ENCODE measurements at places on chromosomes 1 and 21.

DNA sequence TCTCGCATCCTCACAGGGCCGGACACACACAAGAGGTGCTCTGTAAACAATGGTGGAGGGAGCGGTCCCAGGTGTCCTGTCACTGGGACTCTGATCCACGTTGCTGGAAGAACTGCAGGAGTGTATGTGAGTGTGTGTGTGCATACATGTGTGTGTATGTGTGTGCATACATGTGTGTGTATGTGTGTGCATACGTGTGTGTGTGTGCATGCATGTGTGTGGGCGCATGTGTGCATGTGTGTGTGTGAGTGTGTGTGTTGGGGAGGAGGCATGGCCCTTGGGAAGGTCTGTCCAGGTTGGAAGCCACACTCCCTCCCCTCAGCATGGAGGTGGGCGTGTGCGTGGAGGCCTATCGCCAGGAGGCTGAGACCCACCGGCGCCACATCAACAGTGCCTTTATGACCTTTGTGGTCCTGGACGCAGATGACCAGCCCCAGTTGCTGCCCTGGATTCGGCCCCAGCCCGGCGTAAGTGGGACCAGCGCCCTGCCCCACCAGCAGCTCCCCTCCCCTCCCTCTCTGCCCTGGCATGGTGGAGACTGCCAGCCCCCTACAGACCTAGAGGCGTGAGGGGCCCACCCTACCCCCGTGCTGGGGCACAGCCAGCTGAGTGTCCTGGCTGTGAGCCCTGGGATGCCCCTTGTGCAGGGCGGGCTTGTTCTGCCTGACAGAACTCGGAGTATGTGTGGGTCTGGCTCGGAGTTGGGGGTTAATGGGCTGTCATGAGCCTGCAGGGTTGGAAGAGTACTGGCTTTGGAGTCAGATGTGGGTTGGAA lies 22.2 kb downstream of the FAM151A start:
- DNase-seq, result no peak

- DNase-seq, result no peak
Observed at GRCh38 chr1:109801791-109802135, 38.0 kb upstream of the EPS8L3 start.

- DNase-seq, result no peak
Observed at GRCh38 chr1:172926070-172926469, 124.7 kb downstream of the TNFSF18 start.

DNA sequence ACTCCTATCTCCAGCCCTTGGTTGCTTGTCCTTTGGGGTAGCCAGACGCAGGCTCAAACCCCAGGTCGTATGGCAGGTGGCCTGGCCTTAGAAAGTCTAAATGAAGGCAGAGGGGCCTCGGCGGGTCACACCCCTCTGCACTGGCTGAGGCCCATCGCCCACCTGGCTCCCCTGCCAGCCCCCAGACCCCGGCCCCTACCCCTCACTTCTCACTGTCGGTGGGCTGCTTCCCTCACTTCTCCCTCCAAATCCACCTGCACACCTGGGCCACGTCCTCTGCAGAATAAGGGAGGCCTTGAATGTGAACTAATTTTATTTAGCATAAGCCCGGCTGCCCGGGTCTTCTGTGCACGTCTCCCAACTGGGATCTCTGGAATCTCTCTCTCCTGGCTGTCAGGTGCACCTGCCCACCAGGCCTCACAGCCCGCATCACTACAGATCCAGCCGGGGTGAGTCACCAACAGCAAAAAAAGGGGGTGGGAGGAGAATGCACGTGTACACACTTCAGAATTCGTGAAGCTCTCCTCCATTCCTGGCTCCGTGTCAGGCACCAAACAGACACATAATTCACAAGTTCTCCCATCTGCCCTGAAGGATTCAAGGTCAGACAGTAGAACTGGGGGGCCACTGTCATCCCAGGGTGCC lies 107.5 kb upstream of the SIM2 start:
- no peak for DNase-seq
